ENCODE measurements at places on chromosomes 12 and 14.

GRCh38 chr14:55625481-55625880, 45.5 kb downstream of the KTN1 start:
- DNase-seq = no peak

DNA sequence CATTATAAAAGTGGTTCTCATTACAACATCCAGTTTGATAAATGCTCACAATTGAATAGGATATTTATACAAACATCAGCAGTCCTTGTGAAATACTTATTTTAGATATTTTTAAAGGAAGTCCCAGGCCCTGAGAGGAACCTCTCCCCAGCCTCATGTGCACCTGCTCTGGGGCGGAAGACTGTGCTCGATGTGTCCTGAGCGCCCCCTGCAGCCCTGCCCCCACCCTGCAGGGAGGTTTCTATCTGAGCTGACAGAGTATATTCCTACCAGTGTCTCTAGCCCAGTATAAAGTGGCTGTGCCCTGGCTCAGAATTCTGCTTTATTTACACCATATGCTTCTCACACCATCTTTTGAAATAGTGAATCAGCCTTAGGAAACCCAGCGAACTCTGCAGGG, 1349.1 kb downstream of the TMEM121 start:
- no peak for DNase-seq

GRCh38 chr12:115388139-115388538, 704.2 kb upstream of the TBX3 start:
- DNase-seq = no peak

- no peak for DNase-seq
These were observed 19.9 kb upstream of the STXBP6 start for GRCh38 chr14:25069879-25070278.

- DNase-seq = no peak
These were observed 406.4 kb downstream of the SNAPC1 start for GRCh38 chr14:62168564-62169155.

DNA sequence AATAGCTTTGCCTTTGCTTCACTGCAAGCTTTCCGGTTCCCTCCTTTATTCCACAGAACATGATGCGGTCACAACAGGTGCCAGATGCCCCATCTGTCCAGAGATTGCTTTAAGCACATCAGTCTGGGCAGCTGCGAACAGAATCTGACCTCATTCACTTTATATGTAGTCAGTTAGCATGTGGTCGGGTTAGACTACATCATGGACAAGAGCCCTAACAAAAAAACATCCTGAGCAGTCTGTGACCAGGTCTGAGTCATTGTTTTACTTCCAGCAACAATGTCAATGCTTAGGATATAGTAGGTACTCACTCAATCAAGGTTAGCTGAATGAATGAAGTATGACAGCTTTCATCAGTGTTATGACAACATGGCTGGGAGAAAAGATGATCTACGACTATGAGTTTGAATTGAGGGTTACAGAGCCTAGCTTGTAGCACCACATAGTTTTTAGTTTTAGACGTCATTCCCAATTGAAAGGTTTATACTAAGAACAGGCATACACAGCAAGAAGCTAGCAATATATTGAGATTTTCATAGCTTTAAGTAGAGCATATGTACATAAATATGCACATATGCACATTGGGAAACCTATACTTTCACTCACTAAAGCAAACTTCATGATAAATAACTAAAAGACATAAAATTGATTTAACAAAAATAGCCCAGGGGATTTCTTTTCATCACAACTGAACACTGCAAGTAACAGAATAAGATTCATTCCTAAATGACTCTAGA, 64.2 kb upstream of the TMCC3 start:
- DNase-seq = no peak

- DNase-seq = peak; percentile 84
These were observed 52.9 kb downstream of the ANO6 start for GRCh38 chr12:45268672-45269411.

GRCh38 chr12:52857500-52857899, 8.7 kb upstream of the KRT78 start:
- no peak for DNase-seq

DNA sequence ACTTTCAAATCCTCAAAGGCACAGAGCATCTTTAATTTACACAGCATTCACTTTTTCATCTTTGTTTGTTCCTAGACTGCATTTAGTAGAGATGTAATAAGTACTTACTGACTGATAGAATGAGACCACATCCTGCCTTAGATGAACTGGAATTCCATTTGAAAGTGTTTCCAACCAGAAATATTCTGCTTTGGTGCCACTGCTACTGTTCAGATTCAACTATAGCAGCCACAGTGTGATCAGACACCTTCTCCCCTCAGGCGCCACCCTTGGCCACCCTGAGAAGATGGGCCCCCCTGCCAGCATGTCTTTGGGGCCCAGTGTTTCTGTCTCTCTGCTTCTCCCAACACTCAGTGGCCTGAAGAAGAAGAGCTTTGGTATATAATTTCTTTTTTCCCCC, 449.1 kb downstream of the RAD51B start:
- no peak for DNase-seq

- DNase-seq = no peak
These were observed 14.5 kb upstream of the NAV3 start for GRCh38 chr12:77816196-77816595.

- DNase-seq = no peak
These were observed 47.5 kb upstream of the DDX11 start for GRCh38 chr12:31026202-31026601.

- no peak for DNase-seq
These were observed 36.0 kb downstream of the MAP3K9 start for GRCh38 chr14:70773182-70773862.

DNA sequence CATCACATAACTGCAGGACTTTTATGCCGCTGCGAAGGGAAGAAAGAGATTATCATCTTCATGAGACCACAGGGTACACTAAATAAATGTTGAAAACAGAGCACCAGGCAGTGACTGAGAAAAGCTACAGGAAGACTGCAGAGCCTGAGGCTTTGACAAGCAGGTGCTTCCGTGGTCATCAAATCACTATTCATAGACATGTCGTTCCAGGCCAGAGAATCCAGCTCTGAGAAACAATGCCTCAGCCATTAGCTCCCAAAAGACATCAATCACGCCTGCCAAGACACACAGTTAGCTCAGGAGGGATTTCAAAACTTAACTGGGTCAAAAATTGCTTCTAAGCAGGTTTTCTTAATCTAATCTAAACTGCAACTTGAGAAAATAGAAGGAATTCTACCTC, 47.2 kb upstream of the GARIN6 start:
- no peak for DNase-seq

DNA sequence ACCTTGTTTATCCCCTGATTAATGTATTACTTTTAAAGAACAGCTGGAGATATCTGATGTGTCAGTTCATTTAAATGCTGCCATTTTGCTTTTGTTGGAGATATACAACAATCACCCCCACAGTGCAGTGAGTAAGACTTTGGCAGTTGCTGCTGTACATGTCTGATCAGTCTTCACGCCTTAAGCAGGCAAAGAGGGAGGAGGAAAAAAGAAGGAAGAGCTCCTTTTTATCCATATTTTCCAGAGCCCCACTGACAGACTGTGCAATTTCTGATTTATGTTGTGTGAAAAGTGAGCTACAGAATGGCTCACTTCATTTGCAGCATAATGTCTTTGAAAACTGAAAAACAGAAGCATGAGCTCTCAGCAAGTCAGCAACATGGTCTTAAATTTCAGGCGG, 319.7 kb upstream of the LRIG3 start:
- no peak for DNase-seq

DNA sequence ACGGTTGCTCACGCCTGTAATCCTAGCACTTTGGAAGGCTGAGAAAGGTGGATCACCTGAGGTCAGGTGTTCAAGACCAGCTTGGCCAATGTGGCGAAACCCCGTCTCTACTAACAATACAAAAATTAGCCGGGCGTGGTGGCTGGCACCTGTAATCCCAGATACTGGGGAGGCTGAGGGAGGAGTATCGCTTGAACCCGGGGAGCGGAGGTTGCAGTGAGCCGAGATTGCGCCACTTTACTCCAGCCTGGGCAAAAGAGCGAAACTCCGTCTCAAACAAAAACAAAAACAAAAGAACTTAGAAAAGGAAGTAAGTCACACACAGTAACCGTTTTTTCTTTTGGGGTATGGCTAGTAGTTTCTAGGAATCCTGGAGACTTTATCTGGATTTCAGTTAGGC, 1.7 kb upstream of the PALS1 start:
- DNase-seq = no peak

- no peak for DNase-seq
These were observed 269.1 kb downstream of the EMP1 start for GRCh38 chr12:13465635-13466034.

- no peak for DNase-seq
These were observed 13.2 kb upstream of the SALL2 start for GRCh38 chr14:21539189-21539940.

- DNase-seq = no peak
These were observed 52.5 kb downstream of the SSPN start for GRCh38 chr12:26247873-26248272.

GRCh38 chr12:41514907-41515306, 326.8 kb downstream of the PDZRN4 start:
- DNase-seq = no peak

- no peak for DNase-seq
These were observed 536.3 kb upstream of the CCDC196 start for GRCh38 chr14:65949711-65950516.

- no peak for DNase-seq
These were observed 15.6 kb downstream of the JDP2 start for GRCh38 chr14:75443203-75443969.

- no peak for DNase-seq
These were observed 25.5 kb downstream of the ATF7IP start for GRCh38 chr12:14390870-14391530.

DNA sequence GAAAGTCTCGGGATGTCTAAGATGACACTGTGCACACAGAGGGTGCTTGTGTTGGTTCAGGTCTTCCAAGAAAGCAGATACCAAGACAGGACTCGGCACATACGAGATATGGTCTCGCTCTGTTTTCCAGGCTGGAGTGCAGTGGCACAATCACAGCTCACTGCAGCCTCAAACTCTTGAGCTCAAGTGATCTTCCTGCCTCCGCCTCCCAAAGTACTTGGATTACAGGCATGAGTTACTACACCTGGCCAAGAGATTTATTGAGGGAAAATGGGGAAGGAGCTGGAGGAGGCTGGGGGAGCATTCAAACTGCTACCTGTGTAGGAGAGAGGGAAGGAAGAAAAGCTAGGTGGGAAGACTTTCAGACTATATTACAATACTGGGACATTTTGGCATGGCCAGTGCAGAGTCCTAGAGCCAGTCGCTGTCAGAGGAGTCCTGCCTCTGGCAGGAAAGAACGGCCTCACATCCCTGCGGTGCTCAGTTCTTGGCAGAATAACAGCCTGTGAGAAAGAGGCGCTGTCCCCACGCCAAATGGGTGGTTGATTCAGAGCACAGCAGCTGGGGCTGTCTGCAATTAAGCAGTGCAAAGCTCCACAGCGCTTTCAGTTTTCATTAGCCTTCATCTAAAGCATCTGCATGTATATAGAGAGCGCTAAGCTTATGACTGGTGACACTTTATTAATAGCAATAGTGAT, 18.3 kb downstream of the SLC17A8 start:
- peak; percentile 83 for DNase-seq

DNA sequence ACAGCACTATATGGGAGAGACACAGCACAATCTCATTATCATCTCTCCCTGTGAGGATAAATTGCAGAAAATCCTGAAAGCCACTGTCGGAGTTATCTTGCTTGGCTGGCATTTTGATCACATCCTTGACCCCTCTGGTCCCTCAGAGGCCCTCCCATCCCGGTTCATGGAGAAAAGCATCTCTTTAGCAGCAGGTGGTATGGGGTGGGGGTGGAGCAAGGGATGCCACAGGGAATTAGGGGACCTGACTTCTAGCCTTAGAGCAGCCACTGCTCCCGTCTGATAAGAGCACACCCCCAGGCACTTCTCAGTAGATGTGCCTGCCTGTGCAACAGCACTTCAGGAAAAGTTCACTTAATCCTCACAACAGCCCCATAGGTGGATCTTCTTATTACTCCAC, 38.6 kb downstream of the GRIN2B start:
- DNase-seq = no peak

- no peak for DNase-seq
These were observed 670.0 kb upstream of the NOVA1 start for GRCh38 chr14:27267876-27268275.

DNA sequence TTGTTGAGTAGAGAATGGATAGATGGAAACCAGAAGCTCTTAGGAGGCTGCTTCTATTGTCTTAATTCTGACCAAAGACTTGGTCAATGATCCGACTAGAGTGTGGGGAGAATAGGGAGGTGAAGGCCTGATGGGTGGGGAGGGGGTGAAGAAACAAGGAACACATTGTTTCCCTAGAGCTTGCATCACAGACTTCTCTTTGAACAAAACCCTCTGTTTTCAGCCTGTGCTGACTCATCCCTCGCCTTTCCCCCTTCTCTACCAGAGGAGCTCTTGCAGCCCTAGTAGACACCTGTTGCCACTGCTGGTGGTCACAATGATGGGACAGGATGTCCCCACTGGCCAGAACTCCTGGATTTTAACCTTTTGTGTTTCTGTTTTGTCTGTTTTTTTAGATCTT, 46.8 kb upstream of the CISTR start:
- DNase-seq = no peak

DNA sequence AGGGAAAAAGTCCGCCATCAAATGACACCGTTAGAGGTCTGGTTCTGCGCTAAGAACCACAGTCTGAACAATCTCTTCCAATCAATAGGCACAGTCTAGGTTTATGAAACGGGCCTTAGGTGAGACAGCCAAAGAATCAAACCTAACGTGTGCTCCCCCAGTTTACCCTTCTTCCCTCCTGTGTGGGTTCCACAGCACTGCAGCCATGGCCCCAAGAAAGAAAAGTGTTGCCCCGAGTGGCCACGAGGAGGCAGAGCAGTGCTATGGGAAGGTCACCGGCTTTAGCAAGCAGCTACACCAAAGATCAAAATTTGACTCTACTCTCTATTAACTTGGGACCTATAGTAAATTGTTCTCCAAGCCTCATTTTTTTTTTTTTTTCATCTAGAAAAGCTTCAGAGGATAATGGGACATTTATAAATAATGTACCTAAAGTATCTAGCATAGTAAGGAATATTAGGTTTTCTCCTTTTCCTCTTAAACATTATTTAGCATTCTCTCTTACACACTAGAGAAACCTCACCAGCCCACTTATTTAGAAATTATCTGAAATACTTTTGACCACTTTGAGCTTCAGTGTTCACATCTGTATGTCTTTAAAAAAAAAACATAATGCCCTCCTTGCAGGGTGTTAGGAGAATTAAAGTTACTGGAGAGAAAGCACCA, 70.2 kb upstream of the GPHB5 start:
- peak; percentile 72 for DNase-seq

GRCh38 chr14:90669731-90670130, 146.5 kb downstream of the TTC7B start:
- no peak for DNase-seq

- peak; percentile 65 for DNase-seq
These were observed 428.1 kb downstream of the NRXN3 start for GRCh38 chr14:78598046-78598920.

- DNase-seq = no peak
These were observed 110.0 kb upstream of the RESF1 start for GRCh38 chr12:31849090-31849687.

Data from right forelimb (tissue), 1 donor.